ENCODE measurements at places on chromosomes 6 and 20.

- no peak for DNase-seq
Measured at GRCh38 chr6:134911547-134911946, 38.4 kb downstream of the ALDH8A1 start.

DNA sequence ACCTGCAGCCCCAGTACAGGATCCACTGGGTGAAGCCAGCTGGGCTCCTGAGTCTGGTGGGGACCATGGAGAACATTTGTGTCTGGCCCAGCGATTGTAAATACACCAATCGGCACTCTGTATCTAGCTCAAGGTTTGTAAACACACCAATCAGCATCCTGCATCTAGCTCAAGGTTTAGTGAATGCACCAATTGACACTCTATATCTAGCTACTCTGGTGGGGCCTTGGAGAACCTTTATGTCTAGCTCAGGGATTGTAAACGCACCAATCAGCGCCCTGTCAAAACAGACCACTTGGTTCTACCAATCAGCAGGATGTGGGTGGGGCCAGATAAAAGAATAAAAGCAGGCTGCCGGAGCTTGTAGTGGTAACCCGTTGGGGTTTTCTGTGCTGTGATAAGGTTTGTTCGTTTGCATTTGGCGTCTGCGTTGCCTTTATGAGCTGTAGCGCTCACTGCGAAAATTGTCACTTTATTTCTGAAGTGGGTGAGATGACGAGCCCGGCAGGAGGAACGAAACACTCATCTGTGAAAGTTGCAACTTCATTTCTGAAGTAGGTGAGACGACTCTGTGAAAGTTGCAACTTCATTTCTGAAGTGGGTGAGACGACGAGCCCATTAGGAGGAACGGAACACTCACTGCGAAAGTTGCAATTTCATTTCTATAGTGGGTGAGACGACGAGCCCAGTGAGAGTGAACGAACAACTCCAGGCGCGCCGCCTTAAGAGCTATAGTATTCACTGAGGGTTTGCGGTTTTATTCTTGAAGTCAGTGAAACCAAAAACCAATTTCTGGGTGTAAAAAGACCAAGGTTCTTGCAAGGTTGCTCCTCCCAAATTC is 31.1 kb downstream of the SERPINB6 start:
- peak; percentile 91 for DNase-seq

- no peak for DNase-seq
Measured at GRCh38 chr6:35457907-35458306, 5.8 kb downstream of the FANCE start.

- no peak for DNase-seq
Measured at GRCh38 chr6:7249946-7250643, 62.9 kb downstream of the SSR1 start.

- DNase-seq: no peak
Measured at GRCh38 chr6:3799719-3800118, 48.2 kb upstream of the PXDC1 start.

GRCh38 chr6:129751384-129751783 is 41.4 kb upstream of the ARHGAP18 start:
- DNase-seq: no peak

DNA sequence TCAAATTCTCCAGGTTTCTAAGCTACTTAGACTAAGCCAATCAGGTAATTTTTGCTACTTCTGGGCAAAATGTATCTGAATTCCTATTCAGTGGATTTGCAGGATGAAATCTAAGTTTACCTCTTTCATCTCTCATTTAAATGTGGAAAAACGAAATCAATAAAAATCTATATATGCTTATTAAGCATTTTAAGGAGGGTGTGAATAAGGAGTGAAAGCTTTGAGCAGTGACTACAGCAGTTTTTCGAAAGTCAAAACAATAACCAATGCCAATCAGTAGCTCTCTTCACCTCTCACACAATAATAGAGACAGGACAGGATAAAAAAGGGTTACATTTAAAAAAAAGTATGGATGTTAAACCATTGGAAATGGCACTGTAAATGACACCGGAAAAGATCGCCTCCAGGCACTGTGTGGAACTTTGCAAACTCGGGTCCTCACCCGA is 476 bp upstream of the BCKDHB start:
- no peak for DNase-seq

DNA sequence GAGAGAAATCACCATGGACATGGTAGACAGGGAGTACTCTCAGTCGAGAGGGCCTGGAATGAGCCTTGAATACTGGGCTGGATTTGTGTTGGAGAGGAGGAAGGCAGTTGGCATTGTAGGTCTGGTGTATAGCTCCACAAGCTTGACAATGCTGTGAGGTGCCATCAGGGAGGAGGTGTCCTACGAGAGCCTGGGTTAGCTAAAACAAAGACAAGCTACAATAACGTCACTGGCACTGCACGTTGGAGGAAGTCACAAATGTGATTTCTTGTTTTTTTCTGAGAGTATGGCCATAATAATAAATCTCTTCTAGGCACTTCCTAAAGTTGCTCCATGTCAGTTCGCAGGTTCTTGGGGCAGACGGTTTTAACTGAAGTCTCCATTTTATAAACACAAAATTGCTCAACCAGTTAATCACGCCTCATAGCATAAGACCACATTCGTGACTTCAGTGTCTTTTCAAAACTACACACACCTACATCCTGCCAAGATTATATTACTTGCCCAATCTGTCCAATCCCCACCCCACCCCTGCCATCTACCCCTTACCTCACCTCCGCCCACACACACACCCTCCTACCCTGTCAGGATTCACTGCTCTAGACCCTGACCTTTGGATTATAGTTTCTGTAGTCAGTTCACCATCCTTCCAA is 4.4 kb upstream of the HLA-DMB start:
- DNase-seq: no peak

GRCh38 chr6:137493218-137494038 is 766 bp downstream of the OLIG3 start:
- DNase-seq: no peak

GRCh38 chr20:63226042-63226943 is 9.4 kb upstream of the BIRC7 start:
- no peak for DNase-seq

DNA sequence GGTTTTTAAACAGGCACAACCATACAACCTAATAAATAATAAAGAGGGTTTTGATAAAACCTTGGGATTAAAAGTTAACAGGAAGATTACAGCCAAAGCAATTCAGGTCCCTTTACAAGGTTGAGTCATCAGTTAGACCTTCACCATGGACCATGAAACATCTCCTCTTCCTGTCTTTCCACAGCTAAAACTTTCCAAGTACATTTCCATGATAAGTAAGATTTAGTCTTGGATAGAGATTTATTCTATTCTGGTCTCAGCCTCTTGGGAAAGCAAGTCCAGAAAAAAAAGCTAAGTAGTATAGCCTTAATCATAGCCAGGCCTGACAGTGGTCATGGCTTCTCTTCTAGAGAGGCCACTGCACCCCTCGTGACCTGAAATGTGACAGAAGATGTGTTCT is 2.9 kb upstream of the PRSS35 start:
- no peak for DNase-seq

GRCh38 chr6:80003826-80004172 is 650 bp upstream of the TTK start:
- no peak for DNase-seq

- no peak for DNase-seq
Measured at GRCh38 chr6:29527126-29527525, 32.4 kb downstream of the UBD start.

GRCh38 chr20:34946661-34947060 is 8.9 kb downstream of the GSS start:
- DNase-seq: no peak

- no peak for DNase-seq
Measured at GRCh38 chr20:47667531-47668312, 117.6 kb downstream of the SULF2 start.

- DNase-seq: peak; percentile 49
Measured at GRCh38 chr6:72616406-72617015, 5.4 kb upstream of the KCNQ5 start.

GRCh38 chr6:118859517-118860064 is 34.4 kb upstream of the ASF1A start:
- DNase-seq: no peak

GRCh38 chr20:4091490-4092479 is 76.4 kb upstream of the RNF24 start:
- no peak for DNase-seq

Measured in MM.1S (cell line).